Pancreas (tissue), 10 donors: ENCODE measurements at places on chromosomes 7 and 10. TPM values are rescaled to one million over a fixed set of nuclear protein-coding genes. Genes with fewer than 3 reads are reported as not detected.

Gene ADCYAP1R1
- total RNA-seq = 0.55 TPM

Gene IFIT1
- 4.0 TPM for total RNA-seq

DNA sequence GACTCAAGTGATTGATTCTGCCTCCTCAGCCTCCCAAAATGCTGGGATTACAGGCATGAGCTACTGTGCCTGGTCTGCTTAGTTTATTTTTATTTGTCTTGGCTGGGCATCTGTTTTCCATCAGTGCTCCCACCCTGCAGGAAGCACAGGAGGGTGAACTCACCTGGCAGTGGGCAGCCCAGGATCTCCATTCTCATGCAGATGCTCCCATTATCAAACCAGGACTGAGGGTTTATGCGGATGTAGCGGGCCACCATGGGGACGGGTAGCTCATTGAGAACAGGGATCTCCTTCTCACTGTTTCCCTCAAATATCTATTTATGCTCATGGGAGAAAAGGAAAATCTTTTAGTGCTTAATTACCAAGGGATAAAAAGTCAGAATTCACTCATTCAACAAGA is 93.8 kb downstream of the CPXM2 start:
- DNase-seq = no peak

DNA sequence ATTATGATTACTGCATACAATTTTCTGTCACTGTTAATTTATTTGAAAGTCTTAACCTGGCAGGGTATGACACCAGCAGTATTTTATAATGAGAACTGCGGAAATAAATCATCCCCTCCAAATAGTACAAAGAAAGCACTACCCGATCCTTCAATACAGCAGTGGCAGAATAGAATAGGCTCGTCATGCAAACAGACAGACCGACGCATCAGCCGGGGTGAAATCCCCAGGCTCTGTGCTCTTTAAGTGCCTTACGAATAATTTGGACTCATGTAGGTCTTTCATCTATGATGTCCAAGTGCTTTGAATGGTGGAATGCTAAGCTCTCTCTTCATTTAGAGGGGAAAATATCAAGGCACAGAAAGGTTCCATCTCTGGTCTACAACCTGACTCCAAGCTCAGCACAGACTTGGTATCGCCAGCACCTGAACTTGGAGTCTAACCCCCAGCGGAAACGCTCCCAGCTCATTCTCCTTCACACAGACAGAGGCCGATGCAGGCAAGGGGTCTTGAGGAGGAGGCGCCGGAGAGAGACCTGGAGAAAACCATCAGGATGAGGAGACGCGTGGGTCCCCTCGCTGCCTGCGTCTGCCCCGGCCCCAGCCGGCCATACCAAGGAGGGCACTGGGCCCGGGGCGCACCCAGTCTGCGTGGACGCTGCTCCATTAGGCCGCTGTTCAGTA is 568.1 kb upstream of the MKI67 start:
- DNase-seq = no peak

GRCh38 chr10:111703986-111704385 is 479.6 kb downstream of the GPAM start:
- DNase-seq = no peak

DNA sequence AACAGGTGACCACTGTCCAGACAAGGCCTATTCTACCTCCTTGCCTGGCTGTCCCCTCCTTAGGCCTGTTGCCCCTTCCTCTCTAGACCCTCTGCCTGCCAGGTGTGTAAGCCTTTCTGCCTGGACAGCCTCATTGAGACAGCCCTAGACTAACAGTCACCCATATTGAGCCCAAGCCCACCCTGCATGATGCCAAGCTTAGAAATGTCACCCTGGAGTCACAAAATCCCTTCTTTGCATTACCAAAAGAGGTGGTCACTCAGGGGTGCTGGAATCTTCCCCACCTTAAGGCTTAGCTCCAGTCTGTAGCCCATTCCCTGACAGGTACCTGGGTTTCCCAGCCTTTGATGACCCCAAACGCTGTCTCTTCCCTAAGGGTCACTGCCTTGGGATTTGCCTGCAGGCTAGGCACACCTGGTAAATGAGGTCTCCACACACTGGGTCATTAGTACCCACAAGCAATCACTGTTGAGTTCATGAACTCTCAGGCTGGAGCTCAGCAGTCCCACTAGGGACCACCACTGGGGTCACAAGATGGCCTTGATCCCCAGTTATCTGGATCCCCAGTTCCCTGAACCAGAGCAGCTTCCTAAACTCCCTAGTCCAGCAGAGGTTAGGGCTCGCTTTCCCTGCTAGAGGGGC is 54.9 kb upstream of the CAMK2B start:
- DNase-seq = no peak
